ENCODE measurements at places on chromosomes 6 and 20. TPM values are rescaled to one million over a fixed set of nuclear protein-coding genes. Genes with fewer than 3 reads are reported as not detected.

LPIN3 gene
- total RNA-seq: 41.8 TPM

CALHM6 gene
- 4.8 TPM for total RNA-seq

BCAS1 gene
- total RNA-seq: 13.2 TPM

ISM1 gene
- 0.95 TPM for total RNA-seq

PXDC1 gene
- 48.4 TPM for total RNA-seq

LKAAEAR1 gene
- not detected for total RNA-seq

SLC22A7 gene
- 0.37 TPM for total RNA-seq

C20orf144 gene
- total RNA-seq: 0.09 TPM

OR2H1 gene
- not detected for total RNA-seq

POM121L2 gene
- not detected for total RNA-seq

CST3 gene
- total RNA-seq: 2,306 TPM

MAFB gene
- total RNA-seq: 22.5 TPM

CGA gene
- not detected for total RNA-seq

SIRPA gene
- 53.4 TPM for total RNA-seq

DSP gene
- 79.1 TPM for total RNA-seq

RBM39 gene
- 288 TPM for total RNA-seq

CD40 gene
- 15.8 TPM for total RNA-seq

NOTCH4 gene
- total RNA-seq: 14.9 TPM

BEND3 gene
- 5.7 TPM for total RNA-seq

OSER1 gene
- 34.8 TPM for total RNA-seq

SGK2 gene
- total RNA-seq: 56.8 TPM

VWA7 gene
- 18.5 TPM for total RNA-seq

TCFL5 gene
- total RNA-seq: 8.2 TPM

DLK2 gene
- 0.37 TPM for total RNA-seq

PROKR2 gene
- not detected for total RNA-seq

ATP6V1G2 gene
- 4.1 TPM for total RNA-seq

AP5S1 gene
- total RNA-seq: 16.2 TPM

HFE gene
- total RNA-seq: 19.1 TPM

ABHD16B gene
- total RNA-seq: not detected

RIPOR2 gene
- 3.2 TPM for total RNA-seq

ADGRB3 gene
- total RNA-seq: 2.0 TPM

PTCRA gene
- 0.37 TPM for total RNA-seq

KIAA1755 gene
- total RNA-seq: 7.1 TPM

SLC16A10 gene
- 2.2 TPM for total RNA-seq

NXT1 gene
- total RNA-seq: 10.5 TPM

FAM83C gene
- not detected for total RNA-seq

SEMG1 gene
- total RNA-seq: 1.1 TPM

SLPI gene
- total RNA-seq: 548 TPM

SCP2D1 gene
- total RNA-seq: not detected

COL19A1 gene
- 0.49 TPM for total RNA-seq

GINS1 gene
- 1.4 TPM for total RNA-seq

LY6G6C gene
- not detected for total RNA-seq

EDN3 gene
- 7.7 TPM for total RNA-seq

EYS gene
- total RNA-seq: not detected

PACRG gene
- total RNA-seq: 3.2 TPM

FHL5 gene
- 4.3 TPM for total RNA-seq

RNF182 gene
- total RNA-seq: 0.14 TPM

RTN4IP1 gene
- total RNA-seq: 5.8 TPM

FOXO3 gene
- 71.4 TPM for total RNA-seq

ROS1 gene
- 0.12 TPM for total RNA-seq

RBM24 gene
- 4.2 TPM for total RNA-seq

CEP85L gene
- total RNA-seq: 9.7 TPM

GPR6 gene
- total RNA-seq: not detected

ACTR5 gene
- total RNA-seq: 6.7 TPM

SOD2 gene
- 189 TPM for total RNA-seq

HLA-DRA gene
- total RNA-seq: 375 TPM

ARMC12 gene
- total RNA-seq: 1.1 TPM

SLC35D3 gene
- total RNA-seq: not detected
